Fibroblast of lung (primary cell): ENCODE measurements at places on chromosomes 3 and 15. TPM values are rescaled to one million over a fixed set of nuclear protein-coding genes. Genes with fewer than 3 reads are reported as not detected.

DNA sequence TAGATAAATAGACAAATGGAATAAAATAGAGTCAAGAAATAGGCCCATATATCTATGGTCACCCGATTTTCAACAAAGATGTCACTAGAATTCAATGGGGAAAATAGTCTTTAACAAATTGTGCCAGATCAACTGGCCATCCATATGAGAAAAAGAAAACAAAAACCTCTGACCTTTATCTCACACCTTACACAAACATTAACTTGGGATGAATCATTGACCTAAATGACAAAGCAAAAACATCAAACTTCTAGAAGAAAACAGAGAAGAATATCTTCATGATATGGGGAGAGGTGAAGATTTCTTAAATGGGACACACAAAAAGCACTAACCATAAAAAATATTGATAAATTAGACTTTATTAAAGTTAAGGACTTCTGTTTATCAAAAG, 31.9 kb downstream of the ITGA11 start:
- DNase-seq: no peak

LMOD3 gene
- 0.51 and 4.0 TPM in 2 replicates for total RNA-seq

DNA sequence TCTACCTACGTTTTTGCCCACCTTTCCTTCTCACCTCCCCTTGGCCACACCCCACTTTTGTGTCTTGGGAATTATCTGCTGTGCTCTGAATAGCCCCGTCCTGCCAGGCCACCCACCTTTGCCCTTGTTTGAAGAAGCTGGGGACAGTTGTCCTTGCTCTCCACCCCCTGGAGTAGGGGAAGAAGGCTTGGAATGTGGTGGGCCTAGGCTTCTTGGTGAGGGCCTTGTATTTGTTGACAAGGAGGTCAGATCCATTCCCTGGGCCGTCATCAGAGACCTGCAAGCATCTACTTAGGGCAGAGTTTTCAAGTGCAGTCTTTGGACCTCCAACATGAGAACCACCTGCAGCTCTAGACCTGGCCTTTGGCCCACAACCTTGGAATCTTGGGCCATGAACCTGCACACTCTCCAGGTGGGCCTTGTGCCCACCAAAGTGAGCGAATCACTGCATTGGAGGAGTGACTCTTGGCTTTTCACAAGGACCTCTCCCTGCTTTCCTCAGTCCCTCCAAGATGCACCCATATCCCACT, 160.6 kb downstream of the APBA2 start:
- DNase-seq: no peak

GRCh38 chr3:182309120-182309519, 484.2 kb upstream of the ATP11B start:
- no peak for DNase-seq

- DNase-seq: no peak
These were observed 9.1 kb downstream of the ZDHHC3 start for GRCh38 chr3:44966795-44967278.

FRMD5 gene
- total RNA-seq: 1.3 and 4.3 TPM in 2 replicates

DNA sequence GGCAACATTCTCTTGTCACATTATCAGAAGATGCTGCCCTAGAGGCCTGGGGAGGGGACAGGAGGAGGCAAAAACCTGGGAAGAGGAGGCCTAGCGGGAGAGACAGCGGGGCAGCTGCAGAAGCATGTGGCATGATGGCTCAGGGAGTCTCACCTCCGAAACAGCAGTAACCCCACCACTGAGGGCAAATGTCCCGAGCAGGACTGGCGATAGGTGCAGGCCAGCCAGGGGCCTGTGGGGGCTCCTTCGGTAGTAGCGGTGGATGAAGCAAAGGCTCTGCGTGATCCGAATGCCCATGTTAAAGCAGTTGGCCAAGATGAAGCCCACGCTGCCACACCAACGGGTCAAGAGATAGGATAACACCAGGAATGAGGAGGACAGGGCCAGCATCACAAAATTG, 38.0 kb downstream of the RFT1 start:
- no peak for DNase-seq

PP2D1 gene
- not detected in 2 replicates for total RNA-seq

- DNase-seq: no peak
These were observed 96.0 kb upstream of the CCDC80 start for GRCh38 chr3:112736805-112737566.

DNA sequence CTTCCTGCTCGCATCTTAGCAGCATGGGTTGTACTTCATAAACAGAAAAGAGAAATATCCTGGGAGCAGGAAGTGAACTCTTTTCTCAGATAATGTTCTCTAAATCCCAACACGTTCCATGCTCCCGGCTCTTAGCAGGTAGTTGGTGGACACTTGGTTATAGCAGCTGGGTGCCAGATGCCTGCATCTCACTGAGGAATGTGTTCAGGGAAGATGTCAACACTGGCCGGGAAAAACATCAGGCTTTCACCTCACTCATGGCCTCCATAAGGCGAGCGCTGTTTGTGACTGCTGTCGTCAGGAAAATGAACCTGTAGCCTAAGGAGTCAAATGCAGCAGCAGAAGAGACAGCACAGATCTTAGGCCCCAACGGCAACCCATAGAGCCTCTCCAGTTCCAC, 4.4 kb upstream of the PRC1 start:
- no peak for DNase-seq

- DNase-seq: peak; percentile 95
These were observed 14.6 kb downstream of the XIRP1 start for GRCh38 chr3:39177708-39178332.

TEX55 gene
- total RNA-seq: not detected in 2 replicates

DNA sequence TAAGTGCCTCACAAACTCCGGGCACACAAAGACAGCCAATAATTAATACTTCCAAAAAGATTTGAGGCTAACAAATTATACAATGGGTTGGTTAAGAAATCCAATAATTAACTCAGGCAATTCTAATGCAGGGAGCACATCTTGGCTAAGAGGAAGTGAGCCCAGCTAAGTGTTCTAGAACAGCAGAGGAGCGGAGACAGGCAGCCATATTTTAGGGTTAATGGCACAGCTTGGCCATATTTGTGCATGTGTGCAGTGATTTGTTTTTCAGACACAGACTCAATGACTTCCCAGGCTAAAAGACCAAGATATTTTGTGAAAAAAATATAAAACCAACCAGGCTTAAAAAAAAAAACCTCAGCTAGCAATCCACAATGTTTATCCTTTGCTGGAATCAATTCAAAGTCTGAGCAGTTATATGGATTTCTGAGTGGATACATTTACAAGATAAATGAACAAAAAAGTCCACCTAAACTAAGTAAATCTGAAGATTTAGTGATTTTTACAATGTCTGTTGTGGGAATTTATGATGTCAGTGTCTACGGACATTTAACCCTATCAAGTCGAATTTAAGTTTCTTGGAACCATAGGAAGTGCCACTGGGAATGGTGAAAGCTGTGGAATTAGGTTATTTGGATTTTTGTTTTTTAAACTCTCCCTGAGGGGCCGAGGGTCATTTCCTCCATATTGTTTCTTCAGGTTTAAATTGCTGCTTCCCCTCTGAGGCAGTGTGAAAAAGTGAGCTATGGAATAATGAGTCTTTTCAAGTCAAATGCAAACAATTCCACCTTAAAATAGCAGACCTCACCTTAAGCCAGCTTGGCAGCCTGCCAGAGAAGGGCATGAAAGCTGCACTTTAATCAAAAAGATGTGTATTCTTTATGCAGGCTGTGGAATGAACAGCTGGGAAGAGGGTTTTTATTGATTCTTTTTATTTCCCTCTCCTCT, 413.7 kb upstream of the TBL1XR1 start:
- DNase-seq: peak; percentile 65
